ENCODE measurements at places on chromosomes 5 and 9.

DNA sequence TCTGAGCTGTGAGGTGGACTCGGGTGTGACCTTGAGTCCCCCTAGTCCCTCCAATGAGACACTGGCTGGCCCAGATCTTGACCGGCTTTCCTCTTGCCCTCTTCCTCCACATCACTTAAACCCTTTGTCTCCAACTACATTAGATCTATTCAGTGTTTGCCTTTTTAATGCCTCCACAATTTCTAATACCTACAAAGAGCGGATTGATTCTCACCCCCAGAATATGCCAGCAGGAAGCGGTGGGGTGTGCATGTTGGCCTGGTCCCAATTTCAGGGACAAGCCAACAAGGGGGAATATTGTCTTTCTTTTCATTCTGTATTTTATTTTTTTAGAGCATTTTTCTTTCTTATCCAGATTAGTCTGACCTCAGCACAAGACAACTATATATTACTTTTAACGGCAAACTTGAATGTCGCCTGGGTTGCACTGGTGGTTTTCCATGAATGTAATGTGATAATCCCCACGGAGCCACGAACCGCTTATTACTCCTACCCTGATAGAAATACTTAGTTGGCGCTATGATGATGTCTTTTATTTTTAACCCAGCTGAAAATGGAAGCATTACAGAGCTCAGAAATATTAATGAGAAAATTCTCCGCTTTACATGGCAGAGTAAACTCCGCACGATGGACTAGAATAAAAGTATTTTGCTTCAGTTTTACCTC, 68.5 kb upstream of the MYO10 start:
- no peak for DNase-seq

- DNase-seq: peak; percentile 77
These were observed 35.5 kb upstream of the B4GALT1 start for GRCh38 chr9:33202552-33203201.

DNA sequence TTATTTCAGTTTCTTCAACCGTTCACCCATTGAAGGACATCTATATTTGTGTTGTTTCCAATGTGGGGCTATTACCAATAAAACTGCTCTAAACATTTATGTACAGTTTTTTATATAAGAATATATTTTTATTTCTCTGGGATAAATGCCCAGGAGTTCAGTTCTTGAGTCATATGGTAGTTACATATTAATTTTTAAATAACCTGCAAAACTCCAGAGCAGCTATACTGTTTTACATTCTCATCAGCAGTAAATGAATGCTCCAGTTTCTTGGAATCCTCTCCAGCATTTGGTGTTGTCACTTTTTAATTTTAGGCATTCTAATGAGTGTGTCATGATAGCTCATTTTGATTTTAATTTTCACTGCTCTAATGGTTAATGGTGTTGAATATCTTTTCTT, 36.2 kb downstream of the CDK7 start:
- DNase-seq: no peak

- no peak for DNase-seq
These were observed 97.1 kb upstream of the PRSS3 start for GRCh38 chr9:33698267-33698666.

DNA sequence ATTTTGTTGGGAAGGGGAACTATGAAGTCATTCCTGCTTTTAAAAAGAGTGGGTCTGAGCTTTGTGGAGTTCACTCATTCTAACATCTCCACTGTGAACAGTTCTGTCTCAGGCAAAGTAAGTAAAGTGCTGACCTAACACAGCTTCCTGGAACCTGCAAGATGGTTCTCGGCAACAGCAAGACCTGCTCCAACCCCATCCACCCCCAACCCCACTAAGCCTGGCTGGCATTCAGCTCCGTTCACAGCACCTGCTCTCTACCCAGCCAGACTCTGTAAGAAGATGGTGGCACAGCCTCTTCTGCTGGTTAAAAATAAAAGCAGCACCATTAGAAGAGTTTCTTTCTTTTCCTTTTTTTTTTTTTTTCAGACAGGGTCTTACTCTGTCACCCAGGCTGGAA, 42.0 kb downstream of the EPB41L4B start:
- no peak for DNase-seq

GRCh38 chr9:117742131-117742530, 37.9 kb downstream of the TLR4 start:
- DNase-seq: no peak

- DNase-seq: no peak
These were observed 165.2 kb downstream of the ROR2 start for GRCh38 chr9:91784673-91785446.

DNA sequence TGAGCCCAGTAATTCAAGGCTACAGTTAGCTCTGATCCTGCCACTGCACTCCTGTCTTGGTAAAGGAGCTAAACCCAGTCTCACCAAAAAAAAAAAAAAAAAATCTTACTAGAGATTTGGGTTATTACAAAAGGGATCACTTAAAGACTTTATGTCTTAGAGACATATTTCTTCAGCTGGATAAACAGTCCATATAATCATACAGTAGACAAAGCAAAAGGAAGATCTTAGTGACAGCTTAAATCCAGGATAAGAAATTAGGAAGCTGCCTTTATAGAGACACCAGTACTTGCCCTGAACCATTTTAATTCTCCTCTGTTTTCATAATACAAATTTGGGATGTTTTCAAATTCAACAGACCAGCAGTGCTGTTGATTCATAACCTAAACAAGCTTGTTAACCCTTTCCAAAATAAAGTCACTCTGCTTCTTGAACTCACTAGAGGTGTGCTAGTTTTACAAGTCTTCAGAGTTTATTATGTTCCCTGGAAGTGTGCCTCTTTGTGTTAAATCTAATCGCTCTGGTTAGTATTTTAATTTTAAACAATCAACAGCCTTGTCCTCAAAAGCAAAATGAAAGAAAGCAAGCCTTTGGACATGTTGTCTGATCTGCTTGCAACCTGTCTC, 255.5 kb downstream of the ARRDC3 start:
- no peak for DNase-seq

- DNase-seq: no peak
These were observed 2.2 kb downstream of the DOCK8 start for GRCh38 chr9:216866-217265.

DNA sequence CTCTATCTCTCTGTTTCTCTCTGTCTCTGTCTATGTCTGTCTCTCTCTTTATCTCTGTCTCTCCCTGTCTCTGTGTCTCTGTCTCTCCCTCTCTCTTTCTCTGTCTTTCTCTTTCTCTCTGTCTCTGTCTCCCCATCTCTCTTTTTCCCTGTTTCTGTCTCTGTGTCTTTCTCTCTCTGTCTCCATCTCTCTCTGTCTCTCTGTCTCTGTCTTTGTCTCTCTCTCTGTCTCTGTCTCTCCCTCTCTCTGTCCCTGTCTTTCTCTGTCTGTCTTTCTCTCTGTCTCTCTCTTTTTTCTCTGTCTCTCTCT, 2.1 kb upstream of the SLC6A19 start:
- no peak for DNase-seq

- no peak for DNase-seq
These were observed 244.8 kb downstream of the CSNK1G3 start for GRCh38 chr5:123756816-123757215.

DNA sequence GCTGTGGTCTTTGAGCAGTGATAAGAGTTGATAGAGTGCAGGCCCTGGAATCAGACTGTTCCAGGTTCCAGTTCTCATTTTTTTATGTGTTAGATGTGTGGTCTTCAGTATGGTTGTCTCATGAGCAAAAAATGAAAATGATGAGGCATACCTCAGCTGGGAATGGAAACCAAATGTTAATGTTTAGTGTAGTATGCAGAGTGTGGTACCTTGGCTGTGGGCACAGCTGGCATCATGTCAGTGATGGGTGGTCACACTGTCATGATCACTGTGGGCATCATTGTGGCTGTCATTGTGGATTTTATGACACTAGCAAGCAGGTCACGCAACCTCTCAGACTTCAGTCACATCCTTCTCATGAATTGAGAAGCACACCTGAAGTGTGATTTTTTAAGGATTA, 6.4 kb downstream of the ABLIM3 start:
- no peak for DNase-seq

- no peak for DNase-seq
These were observed 166.9 kb downstream of the MEF2C start for GRCh38 chr5:88716101-88716500.

DNA sequence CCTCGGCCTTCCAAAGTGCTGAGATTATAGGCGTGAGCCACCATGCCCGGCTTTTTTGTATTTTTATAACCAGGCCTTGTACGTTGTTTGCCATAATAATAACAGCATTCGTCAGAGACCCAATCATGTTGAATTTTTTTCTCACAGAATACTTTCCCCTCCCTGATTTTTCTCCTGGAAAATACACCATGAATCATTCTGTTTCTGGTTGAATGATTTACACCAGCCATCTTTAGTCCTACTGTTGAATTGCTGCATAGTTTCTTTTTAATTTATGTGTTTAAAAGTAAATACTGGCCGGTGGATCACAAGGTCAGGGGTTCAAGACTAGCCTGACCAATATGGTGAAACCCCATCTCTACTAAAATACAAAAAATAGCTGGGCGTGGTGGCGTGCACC, 3.5 kb downstream of the CNOT8 start:
- DNase-seq: no peak

Measured in sciatic nerve (tissue), 2 donors.